ENCODE measurements at places on chromosomes 5 and 9.
A peak's percentile ranks its signal among the peaks of the same experiment; 100 is the strongest.

- no peak for DNase-seq
Measured at GRCh38 chr9:114181607-114182409, 26.5 kb downstream of the COL27A1 start.

DNA sequence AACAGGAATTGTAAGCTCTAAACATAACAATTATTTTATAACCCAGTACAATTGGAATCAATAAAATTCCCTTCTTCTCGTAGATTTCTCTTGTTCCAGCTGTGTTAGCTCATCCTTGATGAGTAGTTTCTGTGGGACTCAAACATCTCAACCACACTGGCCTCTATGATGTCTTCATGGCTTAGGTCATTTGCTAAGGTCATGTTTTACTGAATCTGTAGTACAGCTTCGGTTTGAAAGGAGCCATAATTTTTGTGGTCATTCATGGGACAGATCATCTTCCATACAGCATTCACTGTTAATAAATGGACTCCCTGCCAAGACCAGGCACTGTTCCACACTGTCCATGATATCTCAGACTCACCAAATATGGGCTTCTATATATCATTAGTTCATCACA, 369.0 kb upstream of the RFX3 start:
- DNase-seq: no peak

DNA sequence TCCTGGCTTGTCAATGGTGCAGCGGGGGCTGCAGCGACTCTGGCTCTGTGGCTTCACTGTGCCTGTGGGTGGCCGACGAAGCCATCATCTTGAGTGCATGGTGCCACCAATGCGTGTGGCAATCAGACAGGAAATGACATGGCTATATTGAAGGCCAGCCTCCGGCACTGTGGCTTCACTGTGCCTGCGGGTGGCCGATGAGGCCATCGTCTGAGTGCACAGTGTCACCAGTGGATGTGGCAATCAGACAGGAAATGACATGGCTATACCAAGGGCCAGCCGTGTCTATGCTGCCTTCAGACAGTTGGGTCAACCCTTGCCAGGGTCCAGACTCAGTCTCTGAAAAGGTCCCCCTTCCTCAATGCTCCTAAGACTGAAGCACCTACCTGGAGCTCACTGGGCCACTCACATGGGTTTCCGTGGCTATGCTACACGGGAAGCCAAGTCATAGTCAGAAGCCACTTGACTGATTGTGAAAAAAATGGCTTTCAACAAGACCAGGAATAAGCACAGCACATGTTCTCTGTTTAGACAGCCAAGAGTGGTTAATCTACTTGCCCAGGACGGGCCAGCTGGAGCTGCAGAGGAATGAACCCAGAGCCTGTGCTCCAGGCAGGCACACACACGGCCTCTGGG, 67.5 kb upstream of the S1PR3 start:
- peak; percentile 41 for DNase-seq

- DNase-seq: peak; percentile 52
Measured at GRCh38 chr5:132411304-132412013, 41.9 kb downstream of the SLC22A5 start.

DNA sequence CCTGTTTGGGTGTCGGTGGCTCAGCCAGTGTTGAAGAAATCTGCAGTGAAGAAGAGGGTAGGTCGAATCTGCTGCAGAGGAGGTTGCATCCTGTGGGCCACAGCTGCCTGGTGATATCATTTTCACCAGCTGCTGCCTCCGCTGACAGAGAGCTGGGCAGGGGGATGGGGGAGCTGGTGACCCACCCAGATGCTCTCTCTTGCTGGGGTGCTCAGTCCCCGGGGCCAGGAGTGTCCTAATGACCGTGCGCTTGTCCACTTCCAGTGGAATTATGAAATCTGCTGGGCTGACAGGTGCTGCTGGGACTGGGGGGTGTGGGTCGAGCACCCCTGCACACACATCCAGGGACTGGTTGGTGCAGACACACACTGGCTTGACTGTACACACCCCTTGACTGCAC, 83.2 kb upstream of the IRX4 start:
- no peak for DNase-seq

DNA sequence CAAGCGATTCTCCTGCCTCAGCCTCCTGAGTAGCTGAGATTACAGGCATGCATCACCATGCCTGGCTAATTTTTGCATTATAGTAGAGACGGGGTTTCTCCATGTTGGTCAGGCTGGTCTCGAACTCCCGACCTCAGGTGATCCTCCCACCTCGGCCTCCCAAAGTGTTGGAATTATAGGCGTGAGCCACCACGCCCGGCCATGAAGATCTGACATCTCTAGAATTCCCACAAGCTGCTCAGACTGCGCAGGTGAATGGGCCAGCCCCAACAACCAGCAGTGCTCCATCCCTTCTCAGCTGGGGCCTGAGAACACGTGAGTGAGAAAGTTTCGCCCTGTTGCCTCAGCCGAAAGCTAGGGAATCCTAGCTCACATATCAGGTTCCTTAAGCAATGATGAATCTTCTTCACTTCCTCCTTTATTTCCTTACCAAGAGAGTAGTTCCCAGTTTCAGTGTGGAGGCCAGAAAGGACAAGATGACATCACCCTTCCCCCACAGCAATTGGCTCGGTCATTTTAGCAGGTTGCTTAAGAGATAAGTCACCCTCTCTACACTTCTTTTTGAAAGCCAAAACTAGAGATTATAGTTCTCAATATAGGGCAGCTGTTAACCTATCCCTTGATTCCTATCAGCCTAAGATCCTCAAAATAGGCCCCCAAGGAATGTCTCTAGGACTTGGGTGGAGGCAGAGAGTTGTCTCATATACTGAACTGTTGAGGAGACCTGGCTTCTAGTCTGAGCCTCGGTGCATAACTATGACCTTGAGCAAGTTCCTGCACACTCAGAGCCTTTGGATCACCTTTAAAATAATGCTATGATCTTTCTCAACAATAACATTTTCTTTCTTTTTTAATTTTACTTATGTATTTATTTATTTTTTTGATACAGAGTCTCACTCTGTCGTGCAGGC, 23.9 kb upstream of the PPP2CA start:
- no peak for DNase-seq

- DNase-seq: no peak
Measured at GRCh38 chr5:165209101-165209727, 1703.8 kb downstream of the MAT2B start.

DNA sequence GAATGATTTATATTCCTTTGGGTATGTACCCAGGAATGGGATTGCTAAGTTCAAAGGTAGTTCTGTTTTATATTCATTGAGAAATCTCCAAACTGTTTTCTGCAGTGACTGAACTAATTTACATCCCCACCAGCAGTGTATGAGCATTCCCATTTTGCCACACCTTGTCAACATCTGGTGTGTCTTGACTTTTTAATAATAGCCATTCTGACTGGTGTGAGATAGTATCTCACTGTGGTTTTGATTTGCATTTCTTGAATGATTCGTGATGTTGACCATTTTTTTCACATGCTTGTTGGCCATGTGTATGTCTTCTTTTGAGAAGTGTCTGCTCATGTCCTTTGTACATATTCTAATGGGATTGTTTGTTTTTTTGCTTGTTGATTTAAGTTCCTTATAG, 421.5 kb downstream of the KIAA0825 start:
- no peak for DNase-seq

DNA sequence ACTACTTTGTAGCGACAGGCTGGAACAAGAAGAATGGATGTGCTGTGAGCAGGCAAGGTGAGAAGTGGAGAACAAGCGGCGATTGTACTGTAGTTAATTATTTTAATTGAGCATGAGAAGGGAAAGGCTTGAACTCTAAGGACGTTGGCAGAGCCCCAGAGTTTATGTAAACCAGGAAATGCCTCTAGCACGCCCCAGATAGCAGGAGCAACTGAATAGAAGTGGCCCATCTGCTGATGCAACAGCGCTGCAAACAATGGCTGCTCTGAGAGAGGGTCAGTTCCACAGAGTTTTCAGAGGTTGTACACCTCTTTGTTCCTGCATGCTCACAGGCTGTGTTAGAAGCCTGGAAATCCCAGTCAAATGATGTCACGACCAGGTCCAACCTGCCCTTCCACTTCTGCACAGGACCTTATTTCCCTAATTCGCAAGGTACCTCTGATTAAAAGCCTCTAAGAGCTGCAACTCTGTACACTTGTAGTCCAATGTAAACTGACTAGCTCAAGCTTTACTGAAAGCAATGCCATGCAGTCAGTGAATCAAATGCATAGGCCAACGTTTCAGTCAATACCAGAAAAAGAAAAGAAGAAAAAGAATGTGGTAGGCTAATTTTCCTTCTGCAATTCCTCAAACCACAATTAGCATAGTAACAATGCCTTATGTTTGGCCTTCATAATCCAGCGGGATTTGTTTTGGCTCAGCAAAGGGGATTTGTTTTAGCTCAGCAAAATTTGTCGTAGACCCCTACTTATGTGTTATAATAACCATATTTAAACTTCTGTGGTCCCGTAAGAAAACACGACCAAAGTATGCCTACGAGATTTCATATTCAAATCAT, 119.6 kb upstream of the RETREG1 start:
- DNase-seq: no peak

DNA sequence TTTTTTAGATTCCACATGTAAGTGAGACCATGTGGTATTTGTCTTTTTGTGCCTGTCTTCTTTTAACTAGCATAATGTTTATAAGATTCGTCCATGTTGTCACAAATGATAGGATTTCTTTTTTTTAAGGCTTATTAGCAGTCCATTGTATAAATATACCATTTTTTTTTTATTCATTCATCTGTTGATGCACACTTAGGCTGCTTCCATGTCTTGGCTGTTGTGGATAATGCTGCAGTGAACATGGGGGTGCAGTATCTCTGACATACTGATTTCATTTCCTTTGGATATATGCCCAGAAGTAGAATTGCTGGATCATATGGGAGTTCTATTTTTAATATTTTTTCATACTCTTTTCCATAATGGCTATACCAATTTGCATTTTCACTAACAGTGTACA, 48.7 kb downstream of the KIAA1958 start:
- no peak for DNase-seq

DNA sequence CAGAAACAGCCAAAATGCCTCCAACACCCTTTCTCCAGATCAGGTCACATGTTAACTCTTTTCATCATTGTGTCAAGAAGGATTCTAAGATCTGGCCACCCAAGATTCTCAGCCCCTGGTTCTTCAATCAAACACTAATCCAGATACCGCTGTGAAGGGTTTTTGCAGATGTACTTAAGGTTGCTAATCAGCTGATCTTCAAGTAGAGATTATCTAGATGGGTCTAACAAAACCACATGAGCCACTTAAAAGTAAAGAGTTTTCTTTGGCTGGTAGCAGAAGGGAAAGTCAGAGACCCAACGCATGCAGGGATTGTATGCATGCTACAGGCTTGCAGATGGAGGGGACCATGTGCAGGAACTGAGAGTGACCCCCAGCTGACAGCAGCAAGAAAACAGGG, 267.9 kb downstream of the CDK5RAP2 start:
- DNase-seq: no peak

GRCh38 chr5:150152636-150153462, 2.8 kb downstream of the PDGFRB start:
- peak; percentile 16 for DNase-seq

DNA sequence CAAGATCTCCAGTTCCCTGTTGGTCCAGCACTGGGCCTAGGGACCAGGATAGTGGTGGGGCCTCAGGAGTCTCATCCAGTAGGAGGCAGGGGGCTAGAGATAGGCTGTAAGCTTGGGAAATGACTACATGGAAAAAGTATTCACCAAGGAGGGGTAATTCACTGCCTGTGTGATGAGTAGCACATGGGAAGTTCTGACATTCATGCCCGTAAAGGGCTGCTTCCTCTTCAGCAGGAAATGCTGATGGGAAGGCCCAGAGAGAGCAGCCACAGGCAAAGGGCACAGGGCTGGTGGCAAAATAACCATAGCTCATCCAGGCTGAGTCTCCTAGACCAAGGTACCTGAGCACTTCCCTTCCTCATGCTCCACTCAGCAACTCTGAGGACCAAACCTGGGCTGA, 23.1 kb upstream of the FRRS1L start:
- DNase-seq: no peak

DNA sequence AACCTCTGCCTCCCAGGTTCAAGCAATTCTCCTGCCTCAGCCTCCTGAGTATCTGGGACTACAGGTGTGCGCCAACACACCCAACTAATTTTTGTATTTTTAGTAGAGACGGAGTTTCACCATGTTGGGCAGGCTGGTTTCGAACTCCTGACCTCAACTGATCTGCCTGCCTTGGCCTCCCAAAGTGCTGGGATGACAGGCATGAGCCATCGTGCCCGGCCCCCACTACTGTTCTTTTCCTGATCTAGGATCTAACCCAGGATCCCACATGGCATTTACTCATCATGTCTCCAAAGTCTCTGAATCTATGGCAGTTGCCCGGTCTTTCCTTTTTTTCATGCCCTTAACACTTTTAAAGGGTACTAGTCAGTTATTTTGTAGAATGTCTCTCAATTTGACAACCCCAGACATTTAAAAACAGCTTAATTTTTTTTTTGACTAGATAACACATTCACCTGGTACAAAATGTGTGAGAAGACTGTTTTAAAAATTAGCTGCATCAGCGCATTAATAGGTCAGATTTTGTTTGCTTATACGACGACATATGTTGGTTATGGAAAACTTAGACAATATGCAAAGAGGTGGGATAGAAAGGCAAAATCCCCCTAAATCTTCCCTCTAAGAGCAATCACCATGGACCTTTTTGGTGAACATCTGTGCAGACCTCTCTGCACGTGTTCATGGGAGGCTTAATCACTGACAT, 46.5 kb downstream of the STOM start:
- no peak for DNase-seq

DNA sequence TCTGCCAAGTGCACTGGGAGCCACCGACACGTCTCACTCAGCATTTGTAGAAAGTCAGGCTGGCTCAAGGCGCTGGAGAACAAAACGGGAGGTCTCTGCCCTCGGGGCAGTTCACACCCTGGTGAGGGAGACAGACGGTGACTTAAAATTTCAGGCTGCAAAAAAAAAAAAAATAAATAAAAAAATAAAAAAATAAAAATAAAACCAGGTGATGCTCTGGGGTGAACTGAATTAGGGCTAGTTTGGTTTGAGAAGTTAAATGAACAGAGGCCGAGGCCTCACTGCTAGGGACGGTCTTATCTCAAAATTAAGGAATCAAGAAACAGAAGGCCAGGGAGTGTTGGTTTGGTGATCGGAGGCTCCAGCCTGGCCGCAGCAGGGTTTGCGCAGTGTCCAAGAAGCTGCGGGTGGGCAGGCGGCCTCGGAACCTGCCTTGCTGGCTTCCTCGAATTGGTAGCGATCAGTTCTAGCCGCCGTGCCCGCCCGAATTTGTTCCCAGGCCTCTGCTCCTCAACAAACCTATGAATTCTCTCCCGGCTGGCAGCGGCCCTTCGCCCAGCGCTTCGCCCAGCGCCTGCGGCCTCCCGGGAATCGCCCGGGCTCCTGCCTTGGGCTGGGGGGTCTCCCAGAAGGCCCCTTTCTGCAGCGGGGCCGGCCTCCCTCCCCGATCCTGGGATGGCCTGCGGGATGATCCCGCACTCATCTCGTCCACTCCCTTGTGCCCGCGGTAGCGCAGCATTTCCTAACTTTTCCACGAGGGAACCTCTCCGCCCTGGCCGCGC, 1.5 kb downstream of the NKX2-5 start:
- no peak for DNase-seq
